ENCODE measurements at places on chromosomes 6 and 20. TPM values are rescaled to one million over a fixed set of nuclear protein-coding genes. Genes with fewer than 3 reads are reported as not detected.

ECT2L gene
- total RNA-seq: 0.41 TPM

ZKSCAN3 gene
- 6.5 TPM for total RNA-seq

MTRF1L gene
- total RNA-seq: 10.8 TPM

BFSP1 gene
- total RNA-seq: 6.9 TPM

OXT gene
- 9.8 TPM for total RNA-seq

BPIFA2 gene
- not detected for total RNA-seq

SPATS1 gene
- total RNA-seq: not detected

RPS18 gene
- total RNA-seq: 1,990 TPM

CCDC170 gene
- 0.32 TPM for total RNA-seq

DNA sequence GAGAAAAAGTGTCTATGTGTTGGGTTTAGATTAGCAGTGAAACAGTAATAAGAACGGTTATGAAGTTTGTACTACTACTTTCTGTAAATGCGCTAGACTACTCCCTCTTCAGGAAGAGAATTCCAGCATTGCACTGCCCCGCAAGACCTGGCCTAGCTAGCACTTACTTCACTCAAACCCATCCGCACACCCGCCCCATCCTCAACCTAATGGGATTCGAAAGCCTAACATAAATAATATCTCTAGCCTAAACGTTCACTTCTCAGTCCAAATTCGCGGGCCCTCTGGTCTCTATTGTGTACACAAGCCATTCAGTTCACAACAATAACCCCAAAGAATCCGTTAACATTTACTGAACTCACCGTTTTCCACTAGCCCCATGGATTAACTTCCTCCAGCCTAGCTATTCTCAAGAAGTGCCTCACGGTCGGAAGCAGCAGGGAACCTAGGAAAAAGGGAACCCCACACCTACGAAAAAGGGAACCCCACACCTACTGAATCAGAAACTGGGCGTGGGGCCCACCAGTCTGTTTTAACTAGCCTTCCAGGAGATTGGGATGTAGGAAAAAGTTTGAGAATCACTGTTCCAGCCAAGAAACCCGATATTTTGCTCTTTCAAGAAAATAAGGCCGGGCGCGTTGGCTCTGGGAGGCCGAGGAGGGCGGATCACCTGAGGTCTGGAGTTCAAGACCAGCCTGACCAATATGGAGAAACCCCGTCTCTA lies 45.4 kb upstream of the BTN3A2 start:
- H3K4me3 ChIP-seq: no peak overlapping the region
- H3K4me1 ChIP-seq: no peaks in the 10 kb centered on the region
- no peaks in the 10 kb centered on the region for H3K27me3 ChIP-seq
- no peak overlapping the region for H3K27ac ChIP-seq

DNA sequence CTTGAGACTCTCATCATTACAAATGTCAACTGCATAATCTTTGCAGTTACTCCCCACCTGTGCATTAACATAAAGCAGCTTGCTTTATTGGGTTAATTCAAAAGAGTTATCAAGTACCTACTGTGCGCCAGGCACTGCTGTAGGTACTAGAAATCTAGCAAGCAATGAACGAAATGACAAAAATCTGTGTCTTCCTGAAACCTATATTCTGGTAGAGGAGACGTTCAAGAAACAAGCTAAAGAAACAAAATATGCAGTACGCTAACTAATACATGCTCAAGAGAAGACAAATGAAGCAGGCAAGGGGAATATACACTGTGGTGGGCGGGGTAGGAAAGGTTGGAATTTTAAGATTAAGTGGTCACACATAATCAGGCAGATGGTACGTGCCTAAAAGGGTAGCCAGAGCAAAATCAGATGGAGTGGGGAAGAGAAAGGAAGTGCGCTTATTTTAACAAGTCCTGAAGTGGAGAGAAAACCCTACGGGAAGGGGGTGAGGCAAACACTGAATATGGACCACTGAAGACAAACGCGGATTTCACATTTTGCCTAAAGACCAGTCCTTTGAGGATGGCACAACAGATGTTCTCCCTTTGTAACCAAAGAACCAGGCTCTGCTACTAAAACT lies 1.2 kb downstream of the ELOVL2 start:
- H3K27me3 ChIP-seq: no peaks in the 10 kb centered on the region
- H3K27ac ChIP-seq: no peak overlapping the region
- no peaks in the 10 kb centered on the region for H3K4me1 ChIP-seq
- no peak for DNase-seq

- no peak overlapping the region for H3K27ac ChIP-seq
- H3K4me1 ChIP-seq: no peaks in the 10 kb centered on the region
- H3K4me3 ChIP-seq: no peak overlapping the region
- H3K27me3 ChIP-seq: no peaks in the 10 kb centered on the region
- no peaks in the 10 kb centered on the region for H3K36me3 ChIP-seq
These were observed 379.7 kb upstream of the IMPG1 start for GRCh38 chr6:76451926-76452709.

DNA sequence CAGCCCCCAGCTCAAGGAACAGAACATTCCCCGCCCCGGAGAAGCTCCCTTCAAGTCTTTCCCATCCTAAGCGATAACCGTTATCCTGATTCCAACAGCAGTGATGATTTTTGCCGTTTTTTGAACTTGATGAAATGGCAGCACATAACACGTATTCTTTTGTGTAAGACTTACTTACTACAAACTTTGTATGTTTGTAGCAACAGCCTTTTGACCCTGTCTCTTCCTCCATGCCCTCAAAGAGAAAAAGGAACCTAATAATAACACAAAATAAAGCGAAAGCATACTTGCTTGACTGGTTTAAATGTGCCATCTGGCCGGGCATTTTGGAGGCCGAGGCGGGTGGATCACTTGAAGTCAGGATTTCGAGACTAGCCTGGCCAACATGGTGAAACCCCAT lies 26.4 kb upstream of the SLC9A8 start:
- DNase-seq: no peak
- H3K27ac ChIP-seq: no peak overlapping the region

- H3K27ac ChIP-seq: no peak overlapping the region
- H3K4me1 ChIP-seq: no peaks in the 10 kb centered on the region
- DNase-seq: no peak
- no peaks in the 10 kb centered on the region for H3K36me3 ChIP-seq
These were observed 154.5 kb upstream of the PRND start for GRCh38 chr20:4567170-4567569.

DNA sequence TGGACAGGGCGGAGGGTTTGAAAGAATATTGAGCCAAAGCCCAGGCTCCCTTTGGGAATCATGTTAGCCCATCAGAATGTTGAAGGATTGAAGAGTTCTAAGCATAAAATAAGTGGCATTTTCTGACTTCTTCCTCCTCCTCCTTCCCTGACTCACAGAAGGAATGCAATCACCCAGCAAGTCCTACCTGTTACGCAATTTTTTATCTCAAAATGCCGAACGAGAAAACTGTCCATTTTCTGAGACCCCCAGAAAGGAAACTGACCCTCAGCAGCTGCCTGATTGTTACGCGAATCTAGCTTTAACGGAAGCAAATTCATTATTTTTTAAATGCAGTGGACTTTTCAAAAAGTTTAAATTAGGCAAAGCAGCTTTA lies 4.7 kb upstream of the DNAJC5 start:
- H3K4me3 ChIP-seq: no peak overlapping the region
- no peak for DNase-seq
- H3K36me3 ChIP-seq: no peaks in the 10 kb centered on the region
- H3K4me1 ChIP-seq: peaks cover 15% of the 10 kb centered on the region
- peak overlapping the region; percentile 71 for H3K27ac ChIP-seq
- H3K27me3 ChIP-seq: no peaks in the 10 kb centered on the region

- no peaks in the 10 kb centered on the region for H3K4me1 ChIP-seq
- no peak for DNase-seq
- H3K27me3 ChIP-seq: no peaks in the 10 kb centered on the region
- no peak overlapping the region for H3K27ac ChIP-seq
- H3K4me3 ChIP-seq: no peak overlapping the region
These were observed 36.1 kb downstream of the CRYBG1 start for GRCh38 chr6:106396426-106397220.

DNA sequence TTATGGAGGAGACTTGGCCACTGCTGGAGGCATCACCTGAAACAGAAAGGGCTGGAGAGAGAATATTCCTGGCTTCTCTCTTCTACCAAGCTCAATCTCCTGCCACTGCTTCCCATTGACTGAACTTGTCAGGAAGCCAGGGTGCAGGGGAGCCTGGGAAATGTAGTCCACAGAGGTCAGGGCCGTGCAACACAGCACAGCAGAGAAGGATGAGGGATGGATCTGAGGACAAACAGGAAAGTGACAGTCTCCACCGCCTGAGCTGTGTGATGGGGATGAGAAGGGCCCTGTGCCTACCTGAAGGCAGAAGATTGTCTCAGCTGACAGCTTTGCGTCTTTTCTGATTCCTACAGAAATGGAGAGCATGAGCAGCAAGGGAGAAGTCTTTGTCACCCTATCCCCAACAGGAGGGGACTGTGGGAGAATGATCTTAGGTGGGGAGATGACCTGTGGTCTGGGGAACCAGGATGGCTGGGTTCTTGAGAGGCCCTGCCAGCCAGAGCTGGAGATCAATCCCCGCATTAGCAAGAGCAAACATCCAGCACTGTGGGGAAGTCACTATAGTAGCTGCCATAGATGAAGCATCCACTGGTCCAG lies 114.2 kb downstream of the SNX5 start:
- H3K27ac ChIP-seq: no peak overlapping the region
- peak; percentile 42 for DNase-seq
- no peak overlapping the region for H3K4me3 ChIP-seq

DNA sequence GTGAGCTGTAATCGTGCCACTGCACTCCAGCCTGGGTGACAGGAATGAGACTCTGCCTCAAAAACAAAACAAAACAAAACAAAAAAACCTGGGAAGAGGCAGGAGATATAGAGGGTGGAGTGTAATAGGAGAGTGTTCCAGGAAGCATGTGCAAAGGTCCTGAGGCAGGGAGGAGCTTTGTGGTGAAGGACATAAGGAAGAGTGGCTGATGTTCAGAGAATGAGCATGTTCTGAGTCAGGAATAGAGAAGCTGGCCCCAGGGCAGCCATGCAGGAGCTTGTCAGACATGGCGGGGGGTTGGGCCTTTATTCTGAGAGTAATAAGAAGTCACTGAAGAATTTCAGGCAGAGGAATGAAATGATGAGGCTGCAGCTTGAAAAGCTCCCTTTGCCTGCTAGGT lies 337.0 kb downstream of the CDH26 start:
- H3K4me3 ChIP-seq: no peak overlapping the region
- H3K27ac ChIP-seq: no peak overlapping the region
- DNase-seq: no peak
- no peaks in the 10 kb centered on the region for H3K27me3 ChIP-seq

DNA sequence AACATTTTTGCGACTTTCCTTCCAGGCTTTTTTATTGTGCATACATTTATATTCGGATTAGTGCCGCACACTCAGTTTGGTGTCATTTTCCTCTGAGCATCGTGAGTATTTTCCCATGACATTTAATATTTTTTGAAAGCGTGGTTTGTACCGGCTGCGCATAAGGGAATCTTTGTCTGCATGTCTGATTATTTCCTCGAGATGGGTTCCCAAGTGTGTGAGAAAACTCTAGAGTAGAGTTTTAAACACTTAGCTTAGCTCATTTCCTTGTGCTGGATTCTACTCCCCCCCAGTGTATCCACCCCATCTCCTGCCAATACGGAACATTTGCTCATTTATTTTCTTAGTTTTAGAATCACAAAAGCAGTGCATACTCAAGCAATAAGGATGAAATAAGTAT lies 94.3 kb downstream of the CDC5L start:
- H3K27me3 ChIP-seq: no peaks in the 10 kb centered on the region
- no peak overlapping the region for H3K4me3 ChIP-seq
- peaks cover 4% of the 10 kb centered on the region for H3K4me1 ChIP-seq
- H3K36me3 ChIP-seq: no peaks in the 10 kb centered on the region
- H3K27ac ChIP-seq: no peak overlapping the region
- DNase-seq: no peak

DNA sequence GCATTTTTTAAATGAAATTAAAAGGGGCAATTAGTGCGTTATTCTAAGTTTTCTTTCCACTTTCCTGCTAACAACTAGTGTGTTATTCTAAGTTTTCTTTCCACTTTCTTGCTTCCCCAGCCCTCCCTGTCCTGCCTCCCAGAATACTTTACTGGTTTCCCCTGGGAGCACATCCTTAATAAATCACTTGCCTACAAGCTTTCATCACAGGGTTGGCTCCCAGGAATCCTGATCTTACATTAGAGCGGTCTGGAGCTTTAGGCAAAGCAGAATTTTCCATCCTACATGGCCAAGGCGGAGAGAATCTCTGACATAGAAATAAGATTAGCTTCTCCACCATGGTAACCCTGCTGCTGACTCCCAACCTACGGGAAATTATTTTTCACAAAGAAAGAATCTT lies 150.4 kb downstream of the BFSP1 start:
- H3K27me3 ChIP-seq: no peaks in the 10 kb centered on the region
- DNase-seq: no peak
- no peaks in the 10 kb centered on the region for H3K36me3 ChIP-seq
- H3K27ac ChIP-seq: no peak overlapping the region

DNA sequence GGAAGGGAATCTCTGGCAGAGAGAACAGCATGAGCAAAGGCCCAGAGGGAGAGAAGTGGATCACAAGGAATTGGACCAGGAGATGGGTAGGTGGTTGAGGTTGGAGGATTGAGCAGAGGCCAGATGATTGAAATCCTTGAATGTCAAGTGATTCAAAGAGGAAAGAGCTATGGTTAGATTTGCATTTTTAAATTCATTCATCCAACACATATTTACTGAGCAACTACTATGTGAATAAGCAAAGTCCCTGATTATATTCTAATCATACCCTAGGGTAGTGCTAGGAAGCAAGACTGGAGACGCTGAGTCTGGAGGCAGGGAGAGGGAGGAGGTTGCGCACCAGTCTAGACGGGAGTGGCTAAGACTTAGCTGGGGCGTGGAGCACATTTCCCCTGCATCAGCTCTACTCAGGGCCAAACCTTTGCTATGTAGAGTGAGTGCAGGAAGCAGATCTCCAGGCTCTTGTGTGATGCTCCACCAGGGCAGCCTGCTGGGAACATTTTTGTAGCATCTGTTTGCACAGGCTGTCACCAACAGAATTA lies 40.2 kb downstream of the EYA2 start:
- H3K27me3 ChIP-seq: no peaks in the 10 kb centered on the region
- H3K4me3 ChIP-seq: no peak overlapping the region
- DNase-seq: no peak
- H3K36me3 ChIP-seq: no peaks in the 10 kb centered on the region
- peaks cover 3% of the 10 kb centered on the region for H3K4me1 ChIP-seq
- no peak overlapping the region for H3K27ac ChIP-seq

- no peak overlapping the region for H3K4me3 ChIP-seq
- H3K4me1 ChIP-seq: no peaks in the 10 kb centered on the region
- no peak overlapping the region for H3K27ac ChIP-seq
- no peaks in the 10 kb centered on the region for H3K36me3 ChIP-seq
These were observed 112.2 kb downstream of the PCSK2 start for GRCh38 chr20:17339000-17339399.

GRCh38 chr6:38057994-38058393 lies 238.5 kb downstream of the ZFAND3 start:
- H3K27ac ChIP-seq: no peak overlapping the region
- H3K4me1 ChIP-seq: peaks cover 5% of the 10 kb centered on the region
- DNase-seq: no peak
- no peak overlapping the region for H3K4me3 ChIP-seq

Data from prostate gland (tissue), 2 donors.